Muscle of leg (tissue), 16 donors: ENCODE measurements at places on chromosomes 4 and X. TPM values are rescaled to one million over a fixed set of nuclear protein-coding genes. Genes with fewer than 3 reads are reported as not detected.

DNA sequence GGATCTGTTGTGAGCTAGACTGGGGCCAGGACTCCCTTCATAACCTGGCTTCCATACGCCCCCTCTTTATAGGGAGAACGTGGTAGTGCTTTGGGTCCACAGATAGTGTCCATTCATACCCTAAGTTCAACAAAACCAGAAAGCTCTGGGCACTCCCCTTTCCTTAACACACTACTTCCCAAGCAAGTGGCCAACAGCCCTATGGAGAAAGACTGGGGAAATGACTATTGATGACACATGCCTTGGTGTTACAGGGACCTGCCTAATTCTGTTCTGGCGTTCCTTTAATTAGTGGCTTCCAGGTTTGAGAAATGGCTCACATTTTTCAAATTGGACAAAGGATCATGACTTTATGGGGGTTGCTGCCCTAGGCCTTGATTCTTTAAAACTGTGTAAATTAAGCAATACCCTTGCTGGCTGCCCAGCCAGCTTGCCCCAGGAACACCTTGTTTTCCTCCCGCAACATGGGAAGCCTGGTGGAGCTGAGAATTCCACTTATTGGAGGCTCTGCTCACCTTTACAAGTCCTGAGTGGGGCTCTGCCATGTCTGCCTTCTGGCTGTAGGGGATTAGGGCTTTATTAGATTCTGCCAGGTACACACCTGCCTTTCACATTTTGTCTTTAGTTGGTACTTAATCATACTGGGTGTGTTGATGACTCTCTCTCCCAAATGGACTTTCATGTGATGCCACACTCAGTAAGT is 61.1 kb downstream of the RGS12 start:
- no peaks in the 10 kb centered on the region for H3K4me1 ChIP-seq
- no peaks in the 10 kb centered on the region for H3K36me3 ChIP-seq
- no peak overlapping the region for H3K27ac ChIP-seq
- no peak overlapping the region for H3K4me3 ChIP-seq
- no peak for DNase-seq
- no peaks in the 10 kb centered on the region for H3K27me3 ChIP-seq

DNA sequence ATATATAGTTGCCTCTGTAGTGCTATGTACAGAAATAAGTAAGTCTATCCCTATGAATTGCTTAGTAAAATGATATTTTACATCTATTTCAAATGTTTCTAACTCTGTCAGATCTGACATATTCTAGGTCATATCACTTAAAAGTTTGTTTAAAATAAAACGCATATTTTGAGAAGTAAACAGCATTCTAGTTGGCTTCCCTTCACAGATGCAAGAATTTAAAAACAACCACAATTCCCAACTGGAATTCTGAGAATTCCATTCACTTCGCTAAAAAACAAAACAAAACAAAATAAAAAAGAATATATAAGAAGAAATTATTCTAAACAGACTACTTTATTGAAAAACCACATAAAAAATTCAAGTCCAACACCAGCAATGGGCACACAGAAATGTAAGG is 126.0 kb downstream of the PPP3CA start:
- H3K36me3 ChIP-seq: no peaks in the 10 kb centered on the region
- peaks cover 2% of the 10 kb centered on the region for H3K4me1 ChIP-seq
- no peak overlapping the region for H3K27ac ChIP-seq

DNA sequence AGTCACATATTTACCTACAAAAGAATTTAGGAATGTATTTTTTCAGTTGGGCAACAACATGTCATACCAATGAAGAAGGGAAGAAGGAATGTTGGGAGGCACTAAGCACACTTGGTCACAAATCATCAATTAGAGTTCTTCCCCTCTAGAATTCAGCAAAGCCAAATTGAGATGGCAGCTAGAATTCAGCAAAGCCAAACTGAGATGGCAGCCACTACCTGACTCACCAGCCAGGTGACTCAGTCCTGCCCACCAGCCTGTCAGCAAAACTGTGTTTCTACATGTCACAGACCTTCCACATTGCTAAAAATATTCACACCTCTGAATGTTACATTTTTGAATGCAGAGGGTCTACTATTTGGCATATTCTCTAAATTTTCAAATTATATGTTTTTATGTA is 63.2 kb upstream of the NOCT start:
- peaks cover 3% of the 10 kb centered on the region for H3K4me1 ChIP-seq
- no peak overlapping the region for H3K4me3 ChIP-seq
- H3K36me3 ChIP-seq: no peaks in the 10 kb centered on the region
- DNase-seq: no peak
- H3K27me3 ChIP-seq: no peaks in the 10 kb centered on the region
- no peak overlapping the region for H3K27ac ChIP-seq

- H3K4me1 ChIP-seq: peaks cover 87% of the 10 kb centered on the region
- H3K4me3 ChIP-seq: no peak overlapping the region
- peaks cover 23% of the 10 kb centered on the region for H3K27me3 ChIP-seq
- peak overlapping the region; percentile 31 for H3K27ac ChIP-seq
- DNase-seq: no peak
- peaks cover 1% of the 10 kb centered on the region for H3K36me3 ChIP-seq
Observed at GRCh38 chr4:3481783-3482393, 18.8 kb downstream of the DOK7 start.

- no peak overlapping the region for H3K4me3 ChIP-seq
- DNase-seq: no peak
- no peaks in the 10 kb centered on the region for H3K36me3 ChIP-seq
Observed at GRCh38 chrX:137654481-137654880, 88.6 kb downstream of the ZIC3 start.

- no peak overlapping the region for H3K27ac ChIP-seq
- H3K27me3 ChIP-seq: no peaks in the 10 kb centered on the region
- H3K4me3 ChIP-seq: no peak overlapping the region
- no peaks in the 10 kb centered on the region for H3K36me3 ChIP-seq
- no peaks in the 10 kb centered on the region for H3K4me1 ChIP-seq
Observed at GRCh38 chr4:168039593-168039992, 52.7 kb upstream of the ANXA10 start.

- peaks cover 2% of the 10 kb centered on the region for H3K27me3 ChIP-seq
- no peaks in the 10 kb centered on the region for H3K36me3 ChIP-seq
- H3K4me1 ChIP-seq: no peaks in the 10 kb centered on the region
- no peak overlapping the region for H3K4me3 ChIP-seq
- no peak overlapping the region for H3K27ac ChIP-seq
Observed at GRCh38 chrX:36898301-36898700, 109.9 kb upstream of the FAM47C start.

- no peak overlapping the region for H3K27ac ChIP-seq
- H3K4me1 ChIP-seq: no peaks in the 10 kb centered on the region
- no peak for DNase-seq
- no peaks in the 10 kb centered on the region for H3K36me3 ChIP-seq
Observed at GRCh38 chrX:149433451-149433850, 71.7 kb downstream of the IDS start.

GRCh38 chrX:115333446-115333845 is 43.9 kb downstream of the LUZP4 start:
- H3K4me1 ChIP-seq: peaks cover 6% of the 10 kb centered on the region
- peaks cover 24% of the 10 kb centered on the region for H3K27me3 ChIP-seq
- no peak overlapping the region for H3K4me3 ChIP-seq

DNA sequence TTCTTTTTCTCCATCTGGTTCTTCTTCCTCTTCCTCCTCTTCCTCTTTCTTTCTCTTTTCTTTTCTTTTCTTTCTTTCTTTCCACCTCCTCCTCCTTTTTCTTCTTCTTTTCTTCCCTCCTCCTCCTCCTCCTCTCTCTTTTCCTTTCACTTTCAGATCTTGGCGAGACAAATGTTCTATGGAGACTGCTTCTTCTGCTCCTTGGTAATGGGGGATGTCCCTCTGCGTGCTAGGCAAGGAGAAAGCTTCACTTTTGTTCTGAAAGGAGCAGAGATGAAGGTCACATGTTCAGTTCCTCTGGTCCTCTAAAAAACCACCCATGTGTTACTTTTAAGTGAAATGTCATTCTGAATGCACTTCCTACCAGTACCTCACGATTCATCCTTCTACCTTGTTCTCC is 33.2 kb downstream of the NBDY start:
- no peaks in the 10 kb centered on the region for H3K36me3 ChIP-seq
- H3K27me3 ChIP-seq: peaks cover 35% of the 10 kb centered on the region
- H3K27ac ChIP-seq: no peak overlapping the region

- H3K4me1 ChIP-seq: peaks cover 1% of the 10 kb centered on the region
- H3K27ac ChIP-seq: no peak overlapping the region
- no peak for DNase-seq
- H3K4me3 ChIP-seq: no peak overlapping the region
Observed at GRCh38 chr4:109440948-109441347, 7.3 kb downstream of the SEC24B start.

DNA sequence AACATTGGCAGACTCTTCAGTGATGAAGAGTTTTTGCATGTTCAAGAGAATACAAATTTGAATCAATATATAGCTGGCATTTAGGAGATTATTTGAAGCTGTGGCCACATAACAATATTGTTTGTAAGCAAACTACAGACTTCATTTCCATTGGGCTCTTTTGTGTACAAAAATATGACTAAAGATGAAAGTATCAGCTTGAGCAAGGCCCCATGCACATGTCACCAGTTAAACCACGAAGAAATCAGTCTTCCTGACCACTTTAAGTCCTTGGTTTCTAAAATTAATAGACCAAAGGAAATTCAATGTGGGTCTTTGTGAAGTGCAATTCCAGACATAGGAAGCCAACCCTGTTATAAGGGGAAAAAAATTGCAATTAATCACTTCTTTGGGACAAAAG is 1664.6 kb upstream of the ADGRL3 start:
- H3K4me3 ChIP-seq: no peak overlapping the region
- no peaks in the 10 kb centered on the region for H3K4me1 ChIP-seq
- no peak overlapping the region for H3K27ac ChIP-seq
- no peaks in the 10 kb centered on the region for H3K27me3 ChIP-seq
- DNase-seq: no peak

DNA sequence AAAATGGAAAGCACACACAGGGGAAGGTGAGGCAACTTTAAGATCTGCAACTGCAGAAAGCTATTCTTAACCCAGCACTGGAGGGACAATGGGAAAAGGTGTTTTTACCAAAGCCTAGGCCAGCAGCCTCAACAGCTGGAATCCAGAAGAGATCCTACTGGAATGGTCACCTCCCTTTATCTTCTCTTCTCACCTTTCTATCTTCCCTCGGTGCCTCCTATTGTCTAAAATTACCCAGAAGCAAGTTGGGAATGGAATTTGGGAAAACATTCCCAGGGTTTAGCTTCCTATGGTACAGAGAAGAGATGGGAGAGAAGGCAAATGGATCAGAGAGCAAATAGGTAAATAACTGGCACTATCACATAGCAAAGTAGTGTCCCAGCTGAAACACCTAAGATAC is 73.1 kb downstream of the TIGD2 start:
- no peaks in the 10 kb centered on the region for H3K36me3 ChIP-seq
- DNase-seq: no peak
- no peaks in the 10 kb centered on the region for H3K4me1 ChIP-seq
- no peak overlapping the region for H3K4me3 ChIP-seq
- H3K27ac ChIP-seq: no peak overlapping the region

DNA sequence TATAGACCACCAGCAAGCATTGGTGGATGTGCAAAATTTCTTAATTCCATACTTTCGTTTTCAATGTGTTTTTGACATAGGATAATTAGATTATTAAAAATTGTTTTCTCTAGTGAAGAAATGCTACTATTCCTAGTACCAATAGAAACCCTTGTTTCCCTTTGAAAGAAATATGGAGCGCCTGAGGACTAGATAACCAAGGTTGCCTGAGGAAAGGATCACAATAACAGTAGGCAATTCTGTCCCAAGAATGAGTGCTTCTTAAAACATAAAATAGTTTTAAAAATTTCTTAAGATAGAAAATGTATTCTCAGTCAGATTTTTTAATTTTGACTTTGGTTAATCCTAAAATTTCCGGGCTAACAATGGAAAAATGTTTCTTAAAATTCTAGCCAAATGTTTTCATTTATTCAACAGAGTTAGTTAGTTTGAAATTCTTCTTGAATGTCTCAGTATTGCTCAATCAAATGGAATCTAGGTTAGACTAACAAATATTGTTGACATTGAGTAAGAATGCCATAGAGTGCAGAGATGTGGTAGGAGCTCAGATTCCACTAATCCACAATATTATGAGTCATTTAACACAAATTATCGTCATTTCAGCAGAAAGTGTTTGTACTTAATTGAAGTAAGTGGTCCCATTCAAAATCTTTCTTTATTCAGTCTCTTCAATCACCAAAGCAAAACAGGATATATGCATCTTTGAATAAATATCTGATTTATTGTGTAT is 666.0 kb downstream of the GRID2 start:
- H3K4me1 ChIP-seq: no peaks in the 10 kb centered on the region
- no peak overlapping the region for H3K4me3 ChIP-seq
- no peak overlapping the region for H3K27ac ChIP-seq
- no peaks in the 10 kb centered on the region for H3K36me3 ChIP-seq

The SYTL5 gene
- 0.13 TPM for total RNA-seq

The GPR143 gene
- 0.58 TPM for total RNA-seq

The PPARGC1A gene
- 10.9 TPM for total RNA-seq
